ENCODE measurements at places on chromosomes 2 and 18.

DNA sequence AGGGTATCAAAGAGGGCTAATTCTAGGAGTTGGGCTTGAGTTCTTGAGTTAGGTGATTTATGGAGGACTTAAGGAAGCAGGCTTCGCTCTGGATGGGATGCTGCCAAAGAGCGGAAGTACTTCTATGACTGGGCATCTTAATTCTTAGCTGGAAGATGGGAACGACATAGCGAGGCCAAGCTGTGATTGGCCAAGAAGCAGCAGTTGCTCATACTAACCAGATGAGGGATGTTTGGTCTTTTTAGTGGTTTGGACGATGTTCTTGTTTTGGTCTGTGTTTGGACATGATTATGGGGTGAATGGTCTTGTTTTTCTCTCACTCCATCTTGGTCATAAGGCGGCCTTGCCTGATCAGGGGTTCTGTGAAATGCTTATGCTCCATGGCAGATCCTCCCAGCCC, 133.7 kb downstream of the MSH2 start:
- no peak for DNase-seq

GRCh38 chr2:54866179-54866578, 142.7 kb downstream of the EML6 start:
- DNase-seq: no peak

DNA sequence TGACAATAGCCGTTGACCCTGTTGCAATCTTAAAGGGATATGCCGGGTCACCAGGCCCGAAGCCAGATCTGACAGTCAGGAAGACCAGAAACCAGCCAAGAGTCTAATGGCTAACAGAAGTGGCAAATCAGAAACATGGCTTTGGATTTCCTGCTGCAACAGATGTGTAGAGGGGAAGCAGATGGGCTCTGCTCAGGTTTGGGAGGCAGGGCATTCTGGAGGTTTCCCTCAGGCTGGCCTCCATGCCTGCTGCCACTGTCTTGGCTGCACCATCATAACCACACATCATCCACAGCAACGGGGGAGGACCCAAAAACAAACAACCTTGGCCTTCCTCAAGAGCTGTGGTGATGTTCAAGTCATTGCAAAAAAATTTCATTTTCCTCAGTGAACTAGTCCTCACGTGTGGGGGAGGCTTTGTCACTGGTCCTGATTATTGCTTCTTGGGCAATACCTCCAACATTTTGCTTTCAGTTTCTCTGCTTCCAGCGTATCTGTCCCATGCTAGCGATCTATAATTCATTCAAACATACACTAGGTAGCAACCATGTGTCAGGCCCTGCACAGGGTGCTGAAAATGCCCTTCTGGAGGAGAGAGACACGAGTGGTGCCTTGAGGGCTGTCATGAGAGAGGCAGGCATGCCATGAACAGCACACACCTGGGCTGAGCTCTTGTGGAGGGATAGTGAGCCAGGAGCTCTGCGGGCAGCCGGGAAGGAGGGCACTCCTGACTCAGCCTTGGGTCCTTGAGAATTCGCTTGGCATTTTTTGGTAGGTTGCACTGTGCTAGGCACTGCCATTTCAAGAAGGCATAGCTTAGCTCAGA, 48.2 kb upstream of the LGALSL start:
- DNase-seq: no peak

DNA sequence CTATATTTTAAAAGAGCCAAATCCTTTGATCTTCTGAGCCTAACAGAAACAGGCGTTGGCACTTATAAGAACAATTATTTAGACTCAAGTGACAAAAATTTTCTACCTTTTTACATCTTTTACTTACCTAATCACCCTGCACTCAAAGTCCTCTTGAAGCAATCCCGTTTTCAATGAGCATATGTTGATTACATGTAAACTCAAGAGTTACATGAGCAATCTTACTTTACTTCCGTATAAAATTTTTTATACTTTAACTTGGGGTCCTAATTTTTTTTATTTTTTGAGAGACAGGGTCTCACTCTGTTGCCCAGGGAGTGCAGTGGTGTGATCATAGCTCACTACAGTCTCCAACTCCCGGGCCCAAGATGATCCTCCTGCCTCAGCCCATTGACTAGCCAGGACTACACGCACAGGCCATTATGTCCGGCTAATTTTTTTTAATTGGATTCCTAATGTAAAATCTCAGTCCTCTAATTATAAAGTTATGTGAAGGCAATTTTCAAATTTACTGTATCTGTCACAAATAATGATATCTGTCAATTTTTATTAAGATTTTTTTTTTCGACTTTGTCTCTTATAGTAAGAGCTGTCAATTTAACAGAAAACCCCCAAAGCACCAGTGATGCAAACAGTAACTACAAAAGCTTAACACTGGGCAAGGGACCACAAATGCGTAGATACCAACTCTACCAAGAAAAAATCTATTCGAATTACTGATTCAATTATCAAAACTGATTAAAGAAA, 19.1 kb upstream of the STPG4 start:
- no peak for DNase-seq

- DNase-seq: no peak
Measured at GRCh38 chr2:232382331-232383225, 4.0 kb downstream of the ALPP start.

- no peak for DNase-seq
Measured at GRCh38 chr2:234745347-234745746, 206.5 kb upstream of the SH3BP4 start.

- no peak for DNase-seq
Measured at GRCh38 chr2:26913606-26913998, 56.8 kb upstream of the MAPRE3 start.

DNA sequence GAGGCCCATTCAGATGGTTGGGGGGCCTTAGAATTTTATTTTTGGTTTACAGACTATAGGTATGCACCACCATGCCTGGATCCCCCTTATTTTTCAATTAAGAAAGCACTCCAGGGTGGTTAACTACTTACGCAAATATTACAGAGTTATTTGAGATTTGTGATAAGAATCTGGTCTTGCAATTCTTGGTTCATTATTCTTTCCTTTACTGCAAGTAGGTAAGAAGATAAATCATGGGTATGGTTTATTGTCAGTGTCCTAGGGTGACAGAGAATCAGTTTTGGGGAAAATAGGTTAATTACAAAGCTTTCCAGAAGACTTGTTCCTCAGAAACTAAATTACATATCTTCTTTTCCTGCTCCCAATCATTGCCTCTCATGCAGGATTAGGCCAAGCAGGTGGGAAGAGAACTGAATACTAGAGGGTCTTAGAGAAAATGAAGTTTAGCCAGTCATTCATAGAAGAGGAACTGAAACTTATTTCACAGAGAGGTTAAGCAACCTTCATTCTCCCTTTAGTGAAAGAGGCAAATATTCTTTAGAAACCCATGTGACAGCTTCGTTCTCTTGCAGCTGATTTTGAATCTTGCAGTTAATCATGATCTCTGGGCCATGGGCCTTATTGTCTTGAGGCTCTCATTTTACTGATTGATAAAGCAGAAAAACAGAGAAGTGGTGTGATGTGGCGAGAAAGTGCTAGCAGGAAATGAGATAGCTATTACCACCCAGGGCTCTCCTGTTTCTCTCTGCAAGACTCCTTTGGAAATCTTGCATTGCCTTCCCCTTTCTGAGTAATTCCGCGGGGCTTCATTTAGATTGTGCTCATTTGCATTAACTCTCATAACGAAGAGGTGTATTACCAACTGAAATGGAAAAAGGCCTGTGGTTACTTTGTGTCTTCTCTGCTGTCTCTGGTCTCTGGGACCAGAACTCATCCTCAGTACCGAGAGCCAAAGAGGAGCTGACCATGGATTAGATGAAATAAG, 44.8 kb upstream of the ARHGAP25 start:
- no peak for DNase-seq

GRCh38 chr2:152506843-152507242, 171.9 kb downstream of the FMNL2 start:
- DNase-seq: no peak

DNA sequence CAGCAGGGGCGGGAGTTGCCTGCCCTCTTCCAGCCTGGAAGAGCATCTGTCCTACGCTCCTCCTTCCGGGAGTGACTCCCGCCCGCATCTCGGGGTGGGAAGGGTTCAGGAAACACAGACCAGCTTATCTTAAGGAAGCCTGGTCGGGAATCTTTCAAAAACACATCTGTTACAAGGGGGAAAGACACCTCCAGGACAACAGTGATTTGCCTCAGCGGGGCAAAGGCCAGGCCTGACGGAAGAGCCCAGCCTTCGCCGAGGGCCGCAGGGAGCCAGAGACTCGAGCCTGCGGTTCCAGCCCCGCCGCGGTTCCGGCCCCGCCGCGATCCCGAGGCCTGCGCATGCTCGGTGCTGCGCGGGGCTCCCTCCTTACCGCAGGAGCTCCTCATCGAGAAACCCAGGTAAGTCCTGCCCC, 38.1 kb upstream of the TGIF1 start:
- DNase-seq: no peak

GRCh38 chr18:35355140-35355618, 11.0 kb upstream of the ZNF24 start:
- peak; percentile 31 for DNase-seq

- no peak for DNase-seq
Measured at GRCh38 chr2:178592655-178593054, 112.4 kb downstream of the PLEKHA3 start.

GRCh38 chr2:241941691-241942301, 72.3 kb downstream of the RTP5 start:
- no peak for DNase-seq

- DNase-seq: no peak
Measured at GRCh38 chr2:84115173-84115857, 343.8 kb downstream of the SUCLG1 start.

DNA sequence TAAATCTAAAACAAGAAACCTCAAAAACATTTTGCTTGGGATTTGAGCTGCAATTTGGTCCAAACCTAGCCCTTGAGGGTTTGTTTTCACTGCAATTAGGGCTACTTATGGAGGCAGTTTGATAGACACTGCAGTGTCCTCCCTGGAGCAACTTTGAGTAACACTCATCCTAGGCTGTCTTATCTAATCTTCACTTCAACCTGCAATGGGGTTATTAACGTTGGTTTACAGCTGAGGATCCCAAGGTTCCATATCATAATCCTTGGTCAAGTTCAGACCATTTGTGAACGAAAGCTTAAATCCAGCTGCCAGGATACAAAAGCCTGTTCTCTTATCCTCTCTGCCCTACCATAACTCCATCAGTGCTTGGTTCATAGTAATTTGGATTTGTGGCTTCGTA, 2.5 kb downstream of the ANXA4 start:
- DNase-seq: no peak

DNA sequence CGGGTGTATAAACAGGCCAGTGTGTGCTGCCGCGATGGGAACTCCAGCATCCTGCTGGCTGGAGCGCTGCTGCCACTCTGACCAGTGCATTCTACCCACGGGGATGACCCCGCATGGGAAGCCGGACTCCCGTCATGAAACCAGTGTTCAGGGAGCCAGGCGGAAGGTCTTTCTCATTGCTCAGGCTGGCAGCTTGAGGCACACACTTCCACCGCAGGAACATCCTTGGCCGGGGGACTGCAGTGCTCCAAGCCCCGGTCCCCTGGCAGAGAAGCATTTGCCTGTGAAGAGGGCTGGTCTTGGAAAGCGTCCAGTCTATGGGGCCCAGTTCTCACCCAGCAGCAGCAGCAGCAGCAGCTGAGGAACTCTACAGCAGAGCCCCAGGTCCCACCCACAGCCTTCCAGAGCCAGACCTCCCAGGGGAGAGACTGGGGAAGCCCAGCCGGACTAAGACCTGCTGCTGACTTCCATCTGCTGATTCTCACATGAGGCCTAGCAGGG, 235.9 kb downstream of the KLHL29 start:
- DNase-seq: no peak

- DNase-seq: no peak
Measured at GRCh38 chr2:112343827-112344585, 68.6 kb downstream of the ZC3H6 start.

DNA sequence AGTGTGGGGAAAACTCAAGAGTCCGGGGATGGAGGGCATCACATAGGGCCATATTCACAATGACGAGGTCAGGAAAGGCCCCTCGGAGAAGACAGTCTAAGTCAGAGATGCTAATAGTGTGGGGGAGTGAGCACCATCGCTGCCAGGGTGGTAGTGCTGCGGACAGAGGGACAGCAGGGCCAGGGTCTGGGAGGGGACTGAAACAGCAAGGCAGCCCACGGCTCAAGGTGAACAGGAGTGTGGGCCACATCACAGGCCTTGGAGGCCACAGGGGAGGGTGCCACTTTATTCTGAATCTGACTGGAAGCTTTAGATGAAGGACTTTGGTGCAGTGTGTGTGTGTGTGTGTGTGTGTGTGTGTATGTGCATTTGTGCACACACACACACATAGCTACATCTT, 130.9 kb upstream of the GLI2 start:
- no peak for DNase-seq

GRCh38 chr2:120371969-120372625, 26.2 kb downstream of the INHBB start:
- DNase-seq: no peak

GRCh38 chr2:134304394-134305108, 50.7 kb downstream of the MGAT5 start:
- DNase-seq: no peak

DNA sequence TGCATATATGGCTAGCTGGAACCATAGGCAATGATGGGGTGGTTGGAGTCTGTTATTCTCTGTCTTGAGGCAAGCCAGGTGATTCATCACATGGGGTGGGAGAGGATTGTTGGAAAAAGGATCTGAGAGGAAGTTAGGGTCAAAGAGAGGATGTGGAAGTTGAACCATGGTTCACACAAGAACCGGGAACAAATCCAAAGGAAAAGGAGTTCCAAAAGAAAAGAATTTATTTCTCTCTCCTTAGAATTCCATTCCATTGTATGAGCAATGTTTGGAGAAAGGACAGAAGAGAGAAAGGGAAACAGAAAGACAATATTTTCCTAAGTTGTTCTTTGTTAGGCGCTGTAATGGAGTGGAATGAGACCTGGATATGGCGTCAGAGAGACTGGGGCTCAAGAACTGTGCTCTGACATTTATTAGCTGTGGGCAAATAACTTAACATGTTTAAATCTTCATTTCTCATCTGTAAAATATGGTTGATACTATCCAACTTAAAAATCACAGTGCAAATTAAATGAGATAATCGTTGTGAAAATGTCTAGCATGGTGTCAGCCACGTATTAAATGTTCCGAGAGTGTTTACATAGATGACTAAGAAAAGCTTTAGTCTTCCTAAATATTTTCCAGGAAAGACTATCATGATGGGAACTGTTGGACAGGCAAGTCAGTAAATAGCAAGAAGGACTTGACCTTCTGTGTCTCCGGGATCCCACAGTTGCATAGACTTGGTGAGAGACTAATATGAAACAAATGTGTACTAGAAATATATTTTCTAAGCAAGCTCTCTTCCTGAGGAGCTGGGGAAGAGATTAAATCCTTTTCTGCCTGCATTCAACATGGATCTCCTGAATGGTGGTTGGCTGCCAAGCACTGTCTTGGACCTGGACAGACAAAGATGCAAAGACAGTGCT, 71.4 kb downstream of the TRIB2 start:
- DNase-seq: no peak

Data from NCI-H1105 treated with DMSO at 0.1 percent for 48 hours (cell line).